ENCODE measurements at places on chromosomes 16 and 17.

DNA sequence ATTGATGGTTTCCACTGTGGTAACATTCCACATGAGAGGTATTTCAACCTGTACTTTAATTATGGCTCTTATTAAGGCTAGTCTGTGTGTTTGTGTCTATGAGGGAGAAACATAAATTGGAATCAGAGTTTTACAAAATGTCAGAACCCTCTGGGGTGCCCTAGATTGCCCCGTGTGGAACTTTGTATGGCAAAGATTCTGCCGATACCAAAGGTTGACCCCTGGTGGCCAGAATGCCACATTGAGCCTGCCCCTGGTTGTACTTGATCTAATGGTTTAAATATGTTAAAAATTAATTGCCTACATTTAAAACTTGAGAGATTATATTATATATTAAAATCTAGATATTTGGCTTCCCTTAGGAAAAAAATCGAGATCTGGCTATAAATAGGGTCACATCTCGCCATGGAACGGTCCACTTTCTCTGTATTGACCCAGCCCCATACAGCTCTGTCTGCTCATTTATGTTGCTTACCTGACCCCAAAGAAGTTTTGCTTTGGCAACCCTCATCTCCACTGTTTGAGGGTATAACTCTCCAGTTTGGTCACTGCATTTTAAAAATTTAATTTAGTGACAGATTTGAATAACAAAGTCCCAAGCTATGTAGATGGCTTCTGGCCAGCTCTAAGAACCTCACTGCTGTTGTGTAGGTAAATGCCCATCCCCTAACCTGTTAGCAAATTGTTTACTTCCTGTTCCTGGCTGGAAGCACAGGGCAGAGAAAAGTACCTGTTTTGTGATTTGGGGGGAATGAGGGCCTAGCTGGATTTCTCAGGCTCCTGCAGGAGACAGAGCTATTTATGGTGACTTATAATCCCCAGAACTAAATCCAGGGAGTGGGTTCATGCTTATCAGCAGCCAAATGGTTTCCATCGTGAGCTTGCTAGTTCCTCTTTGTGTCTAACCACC, 95.0 kb downstream of the PLCG2 start:
- no peak for DNase-seq

- DNase-seq: peak; percentile 94
Observed at GRCh38 chr16:12240036-12240435, 263.5 kb downstream of the SNX29 start.

GRCh38 chr17:48593840-48594537, 410 bp upstream of the HOXB5 start:
- peak; percentile 99 for DNase-seq

- no peak for DNase-seq
Observed at GRCh38 chr16:9772526-9773225, 409.6 kb downstream of the GRIN2A start.

DNA sequence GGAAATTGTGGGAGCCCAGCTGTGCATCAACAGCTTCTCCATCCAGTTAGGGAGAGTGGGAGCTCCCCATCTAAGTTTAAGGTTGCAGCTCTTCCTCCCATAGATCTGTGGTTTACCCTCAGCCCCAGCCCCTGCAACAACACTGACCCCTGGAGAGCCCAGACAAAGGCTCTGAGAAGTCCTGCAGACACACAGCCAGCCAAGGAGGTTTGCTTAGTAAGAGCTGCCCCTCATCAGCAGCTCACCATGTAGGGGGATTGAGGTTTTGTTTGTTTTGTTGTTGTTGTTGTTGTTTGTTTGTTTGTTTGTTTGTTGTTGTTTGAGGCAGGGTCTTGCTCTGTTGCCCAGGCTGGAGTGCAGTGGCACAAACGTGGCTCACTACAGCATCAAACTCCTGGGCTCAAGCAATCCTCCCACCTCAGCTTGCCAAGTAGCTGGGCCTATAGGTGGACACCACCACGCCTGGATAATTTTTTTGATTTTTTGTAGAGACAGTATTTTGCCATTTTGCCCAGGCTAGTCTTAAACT, 138.6 kb downstream of the CLEC16A start:
- no peak for DNase-seq

GRCh38 chr17:69506489-69506888, 92.0 kb downstream of the MAP2K6 start:
- DNase-seq: no peak

GRCh38 chr17:70969521-70970034, 800.2 kb downstream of the KCNJ2 start:
- DNase-seq: no peak

GRCh38 chr17:44775838-44776621, 17.2 kb downstream of the ADAM11 start:
- peak; percentile 86 for DNase-seq

- DNase-seq: no peak
Observed at GRCh38 chr16:4377573-4378154, 6.0 kb downstream of the VASN start.

GRCh38 chr17:29667969-29668368, 45.3 kb upstream of the CORO6 start:
- no peak for DNase-seq

DNA sequence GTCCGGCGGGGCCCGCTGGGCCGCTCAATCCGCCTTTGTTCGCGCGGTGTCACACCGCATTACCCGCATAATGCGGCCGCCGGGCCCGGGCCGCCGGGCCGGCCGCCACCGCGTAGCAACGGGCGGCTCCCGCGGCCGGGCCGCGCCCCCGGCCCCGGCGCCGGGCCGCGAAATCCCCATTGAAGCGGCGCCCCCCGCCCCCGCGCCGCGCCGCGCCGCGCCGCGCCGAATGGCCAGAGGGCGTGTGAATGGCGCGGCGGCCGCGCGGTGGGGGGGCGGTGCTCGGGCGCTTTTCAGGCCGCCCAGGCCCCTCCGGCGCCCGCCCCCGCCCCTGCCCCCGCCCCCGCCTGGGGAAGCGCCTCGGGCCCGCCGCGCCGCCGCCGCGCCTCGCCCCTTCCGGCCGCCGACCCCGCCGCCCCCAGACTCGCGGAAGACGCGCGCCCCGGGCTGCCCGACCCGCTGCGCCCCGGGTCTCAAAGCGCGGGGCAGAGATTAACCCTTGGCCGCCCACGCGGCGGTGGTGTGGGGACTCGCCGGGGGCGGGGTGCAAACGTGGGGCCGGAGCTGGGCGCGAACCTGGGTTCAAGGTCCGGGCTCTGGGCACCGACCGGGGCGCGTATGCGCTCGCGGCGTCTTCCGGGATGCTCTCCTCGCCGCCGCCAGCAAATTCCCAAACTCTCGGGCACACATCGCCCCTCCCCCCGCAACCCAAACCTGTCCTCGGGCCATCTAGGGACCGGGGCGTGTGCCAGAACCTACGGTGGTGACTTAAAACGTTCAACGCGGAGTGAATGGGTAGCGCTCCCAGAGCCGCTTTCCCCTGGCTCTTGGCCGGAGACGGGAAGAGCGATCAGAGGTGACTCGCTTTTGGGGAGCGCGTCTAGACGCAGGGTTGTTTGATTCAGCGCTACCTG, 46.7 kb downstream of the WNT3 start:
- peak; percentile 90 for DNase-seq

DNA sequence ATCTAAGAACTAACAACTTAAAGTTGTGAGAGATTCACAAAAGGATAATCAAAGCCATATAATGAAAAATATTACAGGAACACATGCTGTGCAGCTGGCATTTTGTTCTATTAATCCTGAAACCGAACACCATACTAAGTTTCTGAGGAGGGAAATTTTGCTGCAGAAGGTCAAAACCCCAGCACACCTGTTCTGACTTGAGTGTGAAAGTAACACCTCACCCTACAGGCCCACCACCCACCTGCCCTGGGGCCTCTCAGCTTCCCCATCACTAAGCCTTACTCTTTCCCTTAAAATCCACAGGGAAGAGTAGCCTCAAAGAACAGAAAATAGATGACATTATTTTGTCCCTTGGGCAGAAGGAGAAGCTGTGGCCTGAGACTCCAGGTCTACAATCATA, 44.8 kb downstream of the STAT5A start:
- DNase-seq: no peak

DNA sequence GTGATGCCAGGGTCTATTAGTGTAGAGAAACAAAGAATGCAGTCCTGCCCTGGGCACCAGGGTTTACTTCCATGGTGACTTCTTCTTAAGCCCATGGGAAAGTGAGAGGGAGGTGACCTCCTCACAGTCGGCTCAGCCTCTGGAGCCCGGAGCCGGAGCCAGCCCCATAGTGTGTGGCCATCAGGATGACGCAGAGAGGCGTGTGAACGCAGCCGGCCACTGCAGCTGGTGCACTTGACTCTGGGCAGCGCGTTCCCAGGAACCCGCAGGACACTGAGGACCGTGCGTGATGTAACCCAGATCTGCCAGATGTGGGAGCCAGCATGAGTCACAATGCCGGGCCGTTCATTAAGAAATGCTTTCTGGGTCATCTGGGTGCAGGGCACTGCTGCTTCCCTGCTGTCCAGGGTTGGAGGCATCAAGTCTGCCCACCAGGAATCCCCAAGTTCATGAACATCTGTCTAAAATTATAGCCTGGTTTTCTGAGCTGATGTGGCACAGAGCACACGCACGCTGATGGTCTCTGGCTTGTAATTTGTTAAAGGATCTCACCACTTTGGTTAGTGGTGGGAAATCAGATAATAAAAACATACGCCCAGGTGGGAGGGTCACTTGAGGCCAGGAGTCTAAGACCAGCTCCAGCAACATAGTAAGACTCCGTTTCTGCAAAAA, 114.1 kb downstream of the PITPNC1 start:
- peak; percentile 95 for DNase-seq

GRCh38 chr16:85948616-85949265, 49.8 kb downstream of the IRF8 start:
- DNase-seq: no peak

DNA sequence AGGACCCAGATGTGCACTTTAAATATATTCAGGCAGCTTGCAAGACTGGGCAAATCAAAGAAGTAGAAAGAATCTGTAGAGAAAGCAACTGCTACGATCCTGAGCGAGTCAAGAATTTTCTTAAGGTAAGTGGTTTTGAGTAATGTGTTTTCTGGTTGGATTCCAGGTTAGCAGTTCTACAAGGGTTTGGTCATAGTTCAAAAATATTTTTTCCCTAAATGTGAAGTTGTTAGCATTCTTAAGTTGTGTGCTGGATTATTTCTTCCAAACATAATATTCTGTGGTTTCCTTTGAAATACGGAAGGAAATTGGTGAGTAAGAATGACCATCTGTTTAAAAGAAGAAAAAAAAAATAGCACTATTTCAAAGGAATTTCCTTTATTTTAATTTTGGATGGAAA, 38.4 kb downstream of the PTRH2 start:
- peak; percentile 48 for DNase-seq

DNA sequence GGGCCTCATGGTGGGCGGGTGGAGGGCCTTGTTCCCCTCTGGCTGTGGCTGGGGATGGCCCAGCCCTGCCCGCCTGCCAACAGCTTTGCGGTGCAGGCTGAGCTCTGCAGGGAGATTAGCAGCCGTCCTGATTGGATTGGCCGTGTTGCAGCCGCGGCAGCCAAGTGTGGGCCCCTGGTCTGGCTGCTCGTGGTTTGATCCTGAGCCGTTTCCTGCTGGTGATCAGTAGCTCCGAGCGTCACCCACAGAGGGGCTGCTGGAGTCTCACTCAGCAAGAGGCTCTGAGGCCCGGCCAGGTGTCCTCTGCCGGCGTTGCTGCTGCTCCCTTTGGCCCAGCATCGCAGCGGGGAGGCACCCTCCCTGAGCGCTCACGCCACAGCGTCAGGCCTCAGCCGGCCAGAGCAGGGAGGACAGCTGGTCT, 32.5 kb downstream of the BAIAP2 start:
- DNase-seq: no peak

DNA sequence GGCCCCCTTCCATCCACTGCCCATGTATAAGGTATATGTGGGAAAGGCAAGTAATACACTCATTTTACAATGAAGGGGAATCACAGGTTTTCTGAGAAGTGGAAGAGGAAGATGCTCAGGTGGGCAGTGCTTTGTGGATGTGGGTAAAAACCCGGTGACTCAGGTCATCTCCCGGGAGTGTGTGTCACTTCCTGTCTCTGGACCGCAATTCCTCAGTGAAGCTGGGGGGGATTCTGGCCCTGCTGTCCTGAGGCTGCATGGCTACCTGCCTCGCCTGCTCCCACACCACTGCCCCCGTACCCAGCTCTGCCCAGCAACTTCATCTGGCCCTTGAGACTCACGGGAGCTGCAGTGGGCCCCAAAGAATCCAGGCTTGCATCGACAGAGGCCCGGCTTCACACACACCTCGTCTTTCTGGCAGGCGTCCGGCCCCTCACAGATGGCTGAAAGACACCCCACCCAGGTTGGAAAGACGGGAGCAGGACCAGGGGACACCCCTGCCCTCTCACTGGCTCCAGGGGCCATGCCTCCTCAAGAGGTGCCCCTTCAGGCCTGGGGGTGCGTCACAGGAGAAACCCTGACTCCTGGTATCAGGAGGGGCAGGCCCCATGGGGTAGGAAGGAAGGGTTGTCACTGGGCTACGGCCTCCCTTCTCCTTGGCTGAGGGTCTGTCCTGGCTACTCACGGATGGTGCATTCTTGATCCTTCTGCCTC, 882 bp downstream of the SCARF1 start:
- DNase-seq: peak; percentile 94

- DNase-seq: peak; percentile 93
Observed at GRCh38 chr16:58511933-58512815, 3.1 kb upstream of the SETD6 start.

DNA sequence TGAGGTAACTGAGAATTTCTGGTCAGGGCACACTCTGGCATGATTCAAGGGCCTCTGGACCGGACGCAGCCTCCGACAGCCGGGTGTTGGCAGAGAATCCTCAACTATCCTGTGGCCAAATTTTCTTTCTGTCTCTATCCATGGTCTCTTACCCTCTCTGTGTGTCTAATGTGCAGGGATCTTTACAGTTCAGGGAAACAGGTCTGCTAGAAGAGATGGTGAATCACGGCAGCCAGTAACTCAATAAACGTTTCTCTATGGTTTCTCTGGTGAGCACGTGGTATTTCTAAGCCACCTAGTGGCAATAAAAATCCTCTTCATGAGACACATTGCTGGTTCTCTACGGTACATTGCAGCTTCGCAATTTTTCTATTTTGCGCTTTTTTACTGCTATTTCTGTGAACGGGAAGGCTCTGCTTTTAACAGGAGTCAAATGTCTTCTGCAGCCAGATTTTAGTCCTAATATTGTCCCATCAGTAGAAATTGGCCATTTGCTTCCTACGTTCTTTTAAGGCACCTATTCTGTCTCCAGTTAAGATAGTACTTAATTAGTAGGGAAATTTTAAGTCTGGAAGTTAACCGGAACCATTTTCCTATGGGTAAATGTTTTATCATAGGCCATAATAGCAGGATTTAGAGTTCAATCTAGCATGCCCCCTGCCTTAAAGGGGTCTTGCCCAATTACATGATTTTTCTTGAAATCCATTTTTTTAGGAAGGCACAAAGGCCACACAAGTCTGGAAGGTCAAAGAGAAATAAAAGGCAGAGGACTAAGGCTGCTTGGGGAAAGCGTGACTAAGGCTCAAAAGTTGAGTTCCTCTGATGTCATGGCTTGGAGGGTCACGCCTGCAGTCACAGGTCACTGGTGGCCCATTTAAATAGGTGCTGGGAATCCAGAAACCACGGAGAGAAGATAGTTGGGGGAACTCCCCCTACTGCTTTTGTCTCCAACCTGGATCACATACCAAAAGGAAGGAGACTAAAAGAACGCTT, 31.5 kb downstream of the QPRT start:
- DNase-seq: peak; percentile 86

GRCh38 chr16:14106457-14106856, 35.3 kb downstream of the MRTFB start:
- peak; percentile 70 for DNase-seq
